M059J (cell line): ENCODE measurements at places on chromosomes 7 and 10. TPM values are rescaled to one million over a fixed set of nuclear protein-coding genes. Genes with fewer than 3 reads are reported as not detected.
A peak's percentile ranks its signal among the peaks of the same experiment; 100 is the strongest.

The HOGA1 gene
- total RNA-seq, result 0.12 and 0.71 TPM in 2 replicates

The H2BK1 gene
- not detected in 2 replicates for total RNA-seq

The DPY19L1 gene
- 36.1 and 51.2 TPM in 2 replicates for total RNA-seq

The OR2A5 gene
- not detected in 2 replicates for total RNA-seq

The CPA2 gene
- 0.17 and 3.0 TPM in 2 replicates for total RNA-seq

The TMEM176A gene
- total RNA-seq, result 0.34 TPM in 1 of 2 replicates, not detected in the other

The TMEM229A gene
- not detected in 2 replicates for total RNA-seq

The FOXI2 gene
- not detected in 2 replicates for total RNA-seq

The IDI1 gene
- total RNA-seq, result 71.8 and 75.5 TPM in 2 replicates

The SUN3 gene
- total RNA-seq, result 0.59 TPM in 1 of 2 replicates, not detected in the other

DNA sequence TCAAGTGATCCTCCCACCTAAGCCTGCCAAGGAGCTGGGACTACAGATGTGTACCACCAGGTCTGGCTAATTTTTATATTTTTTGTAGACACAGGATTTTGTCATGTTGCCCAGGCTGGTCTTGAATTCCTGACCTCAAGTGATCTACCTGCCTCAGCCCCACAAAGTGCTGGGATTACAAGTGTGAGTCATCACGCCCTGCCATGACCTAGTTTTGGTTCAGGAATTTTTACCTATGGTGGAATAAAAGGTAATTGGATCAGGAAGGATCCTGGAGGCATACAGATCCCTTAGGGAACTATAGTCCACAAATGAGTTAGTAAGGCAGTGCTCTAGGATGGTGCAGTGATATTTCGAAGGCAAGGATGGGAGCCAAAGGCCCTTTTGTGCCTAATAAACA, 717.9 kb downstream of the PHTF2 start:
- peak; percentile 9 for DNase-seq

- no peak for DNase-seq
These were observed 176.1 kb downstream of the SH3PXD2A start for GRCh38 chr10:103679096-103679790.

- peak; percentile 95 for DNase-seq
These were observed 15.4 kb downstream of the ACSL5 start for GRCh38 chr10:112389271-112389822.

DNA sequence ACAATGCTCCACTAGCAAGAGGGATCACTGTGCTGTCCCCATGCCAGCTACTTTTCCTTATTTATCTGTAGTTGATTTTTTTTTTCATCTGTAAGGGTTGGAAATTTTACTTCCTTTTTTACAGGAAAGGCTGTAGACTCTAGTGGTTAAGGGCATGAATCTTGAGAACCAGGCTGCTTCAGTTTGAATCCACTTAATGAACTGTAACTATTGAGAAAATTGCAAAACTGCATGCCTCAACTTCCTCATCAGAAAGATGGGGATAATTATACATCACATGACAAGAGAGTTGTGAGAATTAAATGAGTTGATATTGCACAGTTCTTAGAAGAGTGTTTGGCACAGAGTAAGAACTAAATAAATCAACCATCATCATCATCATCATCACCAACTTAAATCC, 106.4 kb upstream of the GSDME start:
- no peak for DNase-seq

DNA sequence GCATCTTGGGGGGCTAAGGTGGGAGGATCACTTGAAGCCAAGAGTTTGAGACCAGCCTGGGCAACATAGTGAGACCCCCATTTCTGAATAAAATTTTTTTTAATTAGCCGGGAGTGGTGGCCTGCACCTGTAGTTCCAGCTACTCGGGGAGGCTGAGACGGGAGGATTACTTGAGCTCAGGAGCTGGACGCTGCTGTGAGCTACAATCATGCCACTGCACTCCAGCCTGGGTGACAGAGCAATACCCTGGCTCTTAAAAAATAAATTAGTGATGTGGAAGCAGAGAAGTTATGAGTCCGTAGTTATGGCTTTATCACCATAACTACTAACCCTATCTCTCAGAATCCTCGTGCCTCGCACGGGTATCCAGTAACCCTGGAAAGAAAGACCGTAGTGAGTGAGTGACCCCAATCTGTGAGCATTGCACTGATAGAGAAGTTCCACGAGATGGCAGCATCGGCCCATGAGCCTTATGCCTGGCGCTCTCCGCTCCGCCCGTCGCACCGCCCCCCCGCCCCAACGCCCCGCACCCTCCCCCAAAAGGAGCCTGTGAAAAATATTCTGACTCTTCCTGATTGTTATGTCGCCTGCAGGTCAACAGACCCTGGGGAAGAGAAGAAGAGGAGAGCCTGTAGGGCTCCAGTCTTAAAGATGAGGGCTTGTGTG, 4.9 kb upstream of the SLC29A3 start:
- no peak for DNase-seq

DNA sequence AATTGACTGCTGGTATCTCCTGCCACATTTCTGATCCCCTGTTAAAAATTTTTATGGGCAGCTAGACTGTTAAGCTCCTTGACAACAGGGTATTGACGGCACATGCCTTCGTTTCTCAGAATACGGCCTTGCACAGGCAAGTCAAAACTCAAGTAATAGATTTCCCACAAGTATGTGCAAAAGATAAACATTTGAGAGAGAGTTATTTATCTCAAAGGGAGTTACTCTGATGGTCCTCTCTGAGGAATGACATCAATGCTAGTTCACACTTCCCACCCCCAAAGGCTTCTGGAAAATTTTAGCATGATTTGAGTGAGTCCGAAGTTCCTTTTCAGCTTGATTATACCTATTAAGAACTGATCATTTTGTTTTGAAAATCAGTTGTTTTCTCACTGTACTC, 71.9 kb downstream of the JCAD start:
- DNase-seq, result no peak

GRCh38 chr10:3217301-3217700, 44.7 kb upstream of the PITRM1 start:
- peak; percentile 61 for DNase-seq

DNA sequence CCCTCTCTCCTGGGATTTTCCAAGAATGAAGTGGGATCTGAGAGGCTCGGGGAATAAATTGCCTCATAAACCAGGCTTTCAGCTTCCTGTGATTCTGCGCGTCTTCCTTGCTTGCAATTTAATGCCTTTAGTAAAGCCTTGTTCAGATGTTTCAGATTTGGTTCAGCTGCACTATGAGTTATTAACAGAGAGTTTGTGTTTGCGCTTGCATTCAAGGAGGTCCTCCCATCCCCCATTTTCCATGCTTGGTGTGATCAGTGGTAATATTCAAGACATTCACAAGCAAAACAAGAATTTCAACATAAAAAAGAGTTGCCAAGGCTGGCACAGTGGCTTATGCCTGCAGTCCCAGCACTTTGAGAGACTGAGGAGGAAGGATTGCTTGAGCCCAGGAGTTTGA, 1068.9 kb downstream of the TYW1 start:
- no peak for DNase-seq

- peak; percentile 52 for DNase-seq
These were observed 66.7 kb downstream of the TES start for GRCh38 chr7:116277070-116277469.

GRCh38 chr7:150410131-150410530, 31.0 kb downstream of the ZNF775 start:
- DNase-seq, result no peak

GRCh38 chr10:1369665-1370064, 313.5 kb downstream of the WDR37 start:
- DNase-seq, result no peak

GRCh38 chr10:23408330-23408976, 30.4 kb upstream of the OTUD1 start:
- DNase-seq, result no peak

GRCh38 chr7:767941-768731, 41.1 kb upstream of the PRKAR1B start:
- DNase-seq, result no peak

GRCh38 chr7:44222776-44223261, 22.0 kb downstream of the YKT6 start:
- DNase-seq, result no peak

DNA sequence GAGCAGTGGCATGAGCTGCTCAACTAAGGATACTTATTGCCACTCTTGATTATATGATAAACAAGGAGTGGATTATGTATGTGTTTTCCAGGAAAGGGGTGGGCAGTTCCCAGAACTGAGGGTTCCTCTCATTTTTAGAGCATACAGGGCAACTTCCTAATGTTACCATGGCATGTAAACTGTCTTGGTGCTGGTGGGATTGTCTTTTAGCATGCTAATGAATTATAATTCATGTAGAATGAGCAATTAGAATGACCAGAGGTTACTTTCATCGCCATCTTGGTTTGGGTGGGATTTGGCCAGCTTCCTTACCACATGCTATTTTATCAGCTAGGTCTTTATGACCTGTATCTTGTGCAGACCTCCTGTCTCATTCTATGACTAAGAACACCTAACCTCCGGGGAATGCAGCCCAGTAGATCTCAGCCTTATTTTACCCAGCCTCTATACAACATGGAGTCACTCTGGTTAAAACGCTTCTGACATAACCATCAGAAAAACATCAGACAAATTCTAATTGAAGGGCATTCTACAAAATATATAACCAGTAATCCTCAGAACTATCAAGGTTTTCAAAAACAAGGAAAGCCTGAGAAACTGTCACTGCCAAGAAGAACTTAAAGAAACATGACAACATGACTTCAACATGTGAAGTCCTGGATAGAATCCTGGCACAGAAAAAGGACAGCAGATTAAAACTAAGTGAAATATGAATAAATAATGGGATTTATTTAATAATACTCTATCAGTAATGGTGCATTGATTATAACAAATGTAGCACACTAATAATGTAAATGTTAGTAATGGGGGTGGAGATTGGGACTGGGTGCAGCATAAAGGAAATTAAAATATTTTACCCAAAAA, 365.0 kb downstream of the SEMA3D start:
- DNase-seq, result peak; percentile 40

GRCh38 chr7:106038916-106039315, 73.2 kb downstream of the SYPL1 start:
- DNase-seq, result no peak
